ENCODE measurements at places on chromosomes 3 and 15. TPM values are rescaled to one million over a fixed set of nuclear protein-coding genes. Genes with fewer than 3 reads are reported as not detected.

Gene TRH
- total RNA-seq = not detected

Gene NPAP1
- not detected for total RNA-seq

Gene SCAANT1
- total RNA-seq = not detected

Gene AMT
- total RNA-seq = 0.36 TPM

Gene CPEB1
- 6.9 TPM for total RNA-seq

Gene IQCF5
- total RNA-seq = not detected

Gene TMC3
- total RNA-seq = not detected

Gene C3orf70
- total RNA-seq = 1.8 TPM

Gene PCSK6
- total RNA-seq = not detected

Gene DNAJA4
- total RNA-seq = 0.18 TPM
